Endothelial cell (in vitro differentiated cells): ENCODE measurements at places on chromosomes 16 and 17.

- DNase-seq = no peak
Observed at GRCh38 chr16:82758904-82759303, 132.1 kb downstream of the CDH13 start.

- DNase-seq = no peak
Observed at GRCh38 chr17:40443988-40444899, 994 bp downstream of the IGFBP4 start.

DNA sequence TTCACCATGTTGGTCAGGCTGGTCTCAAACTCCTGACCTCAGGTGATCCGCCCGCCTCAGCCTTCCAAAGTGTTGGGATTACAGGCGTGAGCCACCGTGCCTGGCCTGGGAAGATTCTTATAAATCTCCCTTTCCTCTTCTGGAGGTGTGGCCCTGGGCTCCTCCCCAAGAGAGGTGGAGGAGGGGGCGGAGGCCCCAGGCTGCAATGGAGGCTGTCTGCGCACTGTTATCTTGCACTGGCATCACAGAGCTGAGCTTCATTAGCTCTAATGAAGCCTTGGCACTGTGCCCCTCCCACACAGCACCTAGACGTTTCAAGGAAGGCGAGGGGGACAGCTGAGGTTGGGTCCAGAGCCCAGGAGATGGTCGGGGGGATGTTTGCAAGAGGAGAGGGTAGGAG, 7.5 kb downstream of the ARHGAP23 start:
- no peak for DNase-seq

DNA sequence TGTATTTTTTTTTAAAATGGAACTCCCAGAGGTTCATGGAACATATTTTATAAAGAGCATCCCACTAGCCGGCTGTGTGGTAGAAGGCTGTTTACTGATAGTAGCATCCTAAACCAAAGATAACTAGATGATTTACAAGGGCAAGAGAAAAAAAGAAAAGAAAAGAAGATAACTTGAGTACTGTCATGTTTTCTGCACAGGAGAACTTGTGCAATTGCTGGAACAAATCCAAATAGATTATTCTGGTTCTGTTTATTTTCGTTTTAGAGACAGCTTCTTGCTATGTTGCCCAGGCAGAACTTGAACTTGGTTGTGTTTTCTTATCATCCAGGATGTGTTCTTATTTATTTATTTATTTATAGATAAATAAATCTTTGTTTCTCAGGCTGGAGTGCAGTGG, 20.9 kb upstream of the PPM1D start:
- no peak for DNase-seq

GRCh38 chr17:51354936-51355335, 94.6 kb downstream of the UTP18 start:
- no peak for DNase-seq

GRCh38 chr17:32349854-32350665, at the start of gene ZNF207:
ZNF207 (plus strand) TSS chr17:32350157; CDS start chr17:32350286, 129 bp downstream.
- DNase-seq = peak; percentile 91

DNA sequence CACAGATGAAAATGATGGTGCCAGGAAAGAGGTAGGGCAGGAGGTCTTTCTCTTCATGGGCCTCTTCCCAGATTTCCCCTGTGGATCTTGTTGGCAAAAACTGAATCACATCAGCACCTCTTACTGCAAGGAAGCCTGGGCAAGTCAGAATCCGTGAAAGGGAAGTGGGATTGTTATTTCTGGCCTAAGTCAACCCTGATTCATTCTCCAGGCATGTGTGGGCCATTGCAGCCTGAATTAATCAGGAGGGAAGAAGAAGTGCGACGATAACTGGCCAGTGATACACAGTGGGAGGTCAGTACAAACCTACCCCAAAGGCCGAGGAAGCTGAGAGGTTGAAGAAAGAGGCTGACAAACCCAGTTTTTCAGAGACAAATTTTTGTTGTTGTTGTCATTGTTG, 17.9 kb upstream of the NSMCE1 start:
- no peak for DNase-seq

GRCh38 chr17:1711804-1712203, 1.6 kb upstream of the TLCD2 start:
- DNase-seq = no peak

DNA sequence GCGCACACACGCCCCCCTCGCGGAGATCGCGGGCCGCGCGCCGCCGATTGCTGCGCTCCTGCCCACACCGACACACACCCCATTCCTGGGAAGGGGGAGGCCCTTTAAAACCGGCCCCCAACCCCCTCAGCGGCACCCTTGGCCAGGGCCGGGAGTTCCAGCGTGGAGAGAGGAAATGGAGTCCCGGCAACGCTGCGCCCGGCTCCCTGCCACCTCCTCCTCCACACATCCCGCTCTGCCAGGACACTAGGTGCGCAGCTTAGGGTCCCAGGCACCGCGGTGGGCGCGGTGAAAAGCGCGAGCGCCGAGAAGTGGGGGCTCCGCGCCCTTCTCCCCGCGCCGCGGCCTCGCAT, 397 bp downstream of the CDC42EP4 start:
- DNase-seq = no peak

DNA sequence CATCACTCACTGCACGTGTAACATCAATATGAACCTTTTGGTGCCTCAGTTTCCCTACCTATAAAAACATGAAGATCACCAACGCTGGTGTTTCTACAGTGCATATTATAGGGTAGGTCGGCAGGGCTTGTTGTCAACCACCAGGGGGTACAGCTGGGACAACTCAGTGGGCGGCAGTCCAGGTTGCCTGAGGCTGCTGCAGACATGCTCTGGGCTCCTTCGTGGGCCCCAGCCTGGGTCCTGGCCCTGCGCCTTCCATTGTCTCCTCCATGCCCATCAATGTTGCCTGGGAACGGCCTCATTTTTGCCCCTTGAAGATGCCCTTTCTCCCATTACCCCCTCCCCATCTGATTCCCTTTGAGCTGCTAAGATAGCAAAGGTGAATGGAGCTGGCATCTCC, 89.8 kb downstream of the GSG1L start:
- DNase-seq = peak; percentile 18

- DNase-seq = peak; percentile 59
Observed at GRCh38 chr17:35731239-35731916, at the start of gene RASL10B. RASL10B (plus strand) TSS chr17:35731639; CDS start chr17:35735185, 3,546 bp downstream.

GRCh38 chr16:49350265-49351095, 23.1 kb upstream of the C16orf78 start:
- peak; percentile 80 for DNase-seq

DNA sequence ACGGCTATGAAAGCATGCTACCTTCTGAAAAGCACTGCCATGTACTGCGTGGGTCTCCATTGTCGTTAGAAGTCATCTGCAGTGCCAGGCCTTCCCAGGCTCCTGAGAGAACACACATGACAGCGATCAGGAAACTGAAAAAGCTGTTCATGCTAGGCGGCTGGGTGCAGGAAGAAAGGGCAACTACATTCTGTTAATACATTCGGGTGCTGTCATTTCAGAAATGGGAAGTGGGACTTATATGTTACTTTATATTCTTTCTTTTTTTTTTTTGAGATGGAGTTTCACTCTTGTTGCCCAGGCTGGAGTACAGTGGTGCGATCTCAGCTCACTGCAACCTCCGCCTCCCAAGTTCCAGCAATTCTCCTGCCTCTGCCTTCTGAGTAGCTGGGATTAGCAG, 19.9 kb downstream of the CFAP20 start:
- no peak for DNase-seq

DNA sequence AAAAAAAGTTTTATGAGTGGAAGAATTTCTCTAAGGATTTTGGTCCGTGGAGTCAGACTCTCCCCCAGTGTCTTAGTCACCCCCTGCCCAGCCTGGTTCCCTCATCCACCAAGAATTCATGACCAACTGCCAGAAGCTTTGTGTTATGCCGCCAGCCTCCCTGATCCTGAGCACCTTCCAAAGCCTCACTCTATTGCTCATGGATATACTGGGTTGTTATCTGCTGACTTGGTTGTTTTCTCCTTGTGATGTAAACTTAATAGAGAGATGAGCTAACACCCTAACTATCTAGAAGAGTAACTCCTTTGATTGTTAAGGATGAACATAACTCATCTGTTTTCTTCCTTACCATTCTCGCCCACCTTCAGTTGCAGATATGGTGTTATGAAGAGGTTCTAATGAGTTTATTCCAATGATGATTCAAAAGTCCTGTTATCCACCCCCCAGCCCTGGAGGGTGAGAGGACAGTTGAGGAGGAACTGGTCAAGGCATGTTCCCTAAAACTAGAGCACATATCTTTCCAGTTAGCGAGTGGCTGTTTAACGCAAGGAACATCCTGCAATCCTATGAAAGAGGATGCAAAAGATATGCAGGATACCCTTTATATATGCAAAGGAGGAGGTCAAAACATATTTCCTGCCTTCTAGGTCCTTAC, 1.5 kb upstream of the PSMD3 start:
- no peak for DNase-seq

DNA sequence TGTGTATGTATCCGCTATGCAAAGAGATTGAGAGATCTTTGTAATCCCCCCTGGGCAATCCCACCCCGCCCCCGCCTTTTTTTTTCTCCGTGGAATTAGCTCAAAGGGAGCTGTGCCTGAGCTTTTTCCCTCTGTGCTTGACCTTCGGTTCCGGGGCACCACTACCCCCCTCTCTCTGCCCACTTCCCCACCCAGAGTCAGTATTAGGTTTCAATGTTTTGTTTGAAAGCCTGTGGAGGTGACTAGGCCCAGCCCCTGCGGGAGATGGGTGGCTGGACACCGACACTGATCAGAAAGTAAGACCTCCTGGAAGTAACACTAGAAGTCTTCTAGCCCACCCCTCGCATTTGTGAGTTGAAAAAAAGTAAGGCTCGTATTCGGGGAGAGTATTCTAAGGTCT, 7.0 kb downstream of the CBLN1 start:
- no peak for DNase-seq

GRCh38 chr16:89322321-89323119, 105.0 kb downstream of the ZNF778 start:
- DNase-seq = peak; percentile 50

DNA sequence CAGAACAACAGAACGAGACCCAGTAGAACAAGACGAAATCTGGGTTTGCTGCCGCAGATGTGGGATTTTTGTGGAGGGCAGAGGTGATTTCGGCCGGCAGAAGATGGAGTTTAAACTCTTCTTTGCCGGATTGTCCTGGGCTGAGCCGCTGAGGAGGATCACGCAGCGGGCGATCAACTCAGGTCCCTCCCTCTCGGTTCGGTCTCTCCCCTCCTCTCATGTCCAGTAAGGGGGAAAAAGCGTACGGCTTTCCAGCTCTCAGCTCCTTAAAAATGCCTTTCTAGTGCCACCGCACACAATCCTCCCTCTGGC, 2.5 kb downstream of the PHF12 start:
- DNase-seq = no peak

- DNase-seq = no peak
Observed at GRCh38 chr16:78244131-78244895, 144.9 kb downstream of the WWOX start.

DNA sequence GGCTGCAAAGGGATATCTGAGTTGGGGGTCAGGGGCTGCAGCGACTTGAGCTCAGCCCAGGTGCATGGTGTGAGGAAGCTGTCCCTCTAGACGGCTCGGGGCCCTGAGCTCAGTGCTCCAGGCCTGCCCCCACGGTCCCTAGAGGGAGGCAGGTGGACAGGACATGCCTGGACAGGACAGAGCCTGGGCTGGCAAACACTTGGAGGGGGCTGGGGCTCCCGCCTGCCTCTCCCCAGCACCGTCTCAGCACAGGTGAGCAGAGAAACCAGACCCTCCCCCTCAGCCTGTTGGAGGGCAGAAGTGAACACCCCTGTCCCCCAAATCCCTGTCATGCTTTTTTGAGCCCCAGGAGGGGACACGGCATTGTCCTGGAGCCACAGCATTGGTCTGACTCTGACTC, 11.4 kb upstream of the SLC38A10 start:
- DNase-seq = no peak

DNA sequence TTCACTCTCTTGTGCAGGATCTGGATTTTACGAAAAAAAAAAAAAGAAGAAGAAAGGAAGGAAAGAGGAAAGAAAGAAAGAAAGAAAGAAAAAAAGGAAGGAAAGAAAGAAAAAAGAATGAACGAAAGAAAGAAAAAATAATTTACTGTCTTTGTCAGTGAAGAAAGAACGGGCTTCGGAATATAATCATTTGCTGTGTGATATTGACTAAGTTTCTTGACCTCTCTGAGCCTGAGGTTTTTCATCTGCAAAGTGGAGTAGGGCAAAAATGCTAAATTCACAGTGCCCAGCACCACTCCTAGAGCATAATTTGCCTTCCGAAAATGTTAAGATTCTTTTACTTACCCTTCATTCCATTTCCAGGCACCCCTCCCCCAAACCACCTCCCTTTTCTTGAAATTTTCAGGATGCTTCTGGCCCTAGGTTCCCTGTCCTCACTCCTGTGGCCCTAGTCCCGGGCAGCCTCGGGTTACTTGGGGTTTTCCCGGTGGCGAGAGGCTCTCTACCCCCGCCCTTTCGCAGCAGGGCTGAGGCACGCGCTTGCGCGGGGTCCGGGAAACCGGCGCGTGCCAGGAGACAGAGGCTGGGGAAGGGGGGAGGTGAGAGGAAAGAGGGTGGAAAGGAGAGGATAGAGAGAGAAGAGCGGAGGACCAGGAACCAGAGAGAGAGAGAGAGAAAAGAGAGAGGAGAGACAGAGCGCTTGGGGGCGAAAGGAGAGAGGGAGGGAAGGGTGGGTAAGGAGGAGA, at the start of gene CNTNAP1:
Gene CNTNAP1, plus strand, starts transcription at position 556 of the 746 bp plus-strand sequence. CDS start 299 bp downstream, outside the sequence.
- no peak for DNase-seq

DNA sequence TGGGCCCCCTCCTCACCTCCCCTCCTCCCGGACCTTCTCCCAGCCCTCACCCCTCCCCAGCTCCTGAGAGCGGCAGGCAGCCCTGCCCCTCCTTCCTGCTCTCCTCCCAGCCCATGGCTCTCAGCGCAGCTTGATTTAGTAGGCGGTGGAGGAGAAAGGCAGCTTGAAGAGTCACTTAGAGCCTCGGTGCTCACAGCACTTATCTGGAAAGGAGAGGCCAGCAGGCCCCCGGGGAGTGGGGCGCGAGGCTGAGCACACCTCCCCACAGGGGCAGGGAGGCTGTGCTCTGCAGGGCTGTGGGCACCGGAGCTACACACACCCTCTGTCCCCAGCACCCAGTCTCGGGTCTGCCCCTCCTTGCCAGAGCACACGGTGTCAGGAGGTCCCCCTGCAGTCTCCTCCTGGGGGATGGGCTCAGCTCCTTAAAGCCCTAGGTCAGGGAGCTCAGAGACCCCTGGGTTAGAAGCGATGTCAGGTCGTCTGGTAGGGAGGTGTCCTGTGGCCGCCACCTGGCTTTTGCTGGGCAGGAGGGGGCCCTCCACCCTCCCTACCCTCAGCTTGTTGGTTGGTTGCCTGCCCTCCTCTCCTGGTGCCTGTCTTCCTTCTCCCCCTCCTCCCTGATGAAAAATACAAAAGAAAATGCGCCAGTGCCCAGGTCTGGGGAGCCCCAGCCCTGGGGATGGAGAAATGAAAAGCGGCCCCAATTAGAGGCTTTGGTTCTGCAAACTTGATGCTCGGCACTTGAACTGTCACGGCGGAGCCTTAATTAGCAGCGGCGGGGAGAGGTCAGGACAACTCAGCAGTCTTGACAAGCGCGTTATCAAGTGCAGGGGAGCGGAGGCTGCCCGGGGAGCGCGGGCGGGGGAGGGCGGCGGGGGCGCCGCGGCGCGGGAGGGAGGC, 151.1 kb upstream of the GSE1 start:
- no peak for DNase-seq

- no peak for DNase-seq
Observed at GRCh38 chr17:65332375-65332774, 195.2 kb downstream of the RGS9 start.
